Right renal pelvis (tissue), 4 donors: ENCODE measurements at places on chromosomes 2 and 18. TPM values are rescaled to one million over a fixed set of nuclear protein-coding genes. Genes with fewer than 3 reads are reported as not detected.

DNA sequence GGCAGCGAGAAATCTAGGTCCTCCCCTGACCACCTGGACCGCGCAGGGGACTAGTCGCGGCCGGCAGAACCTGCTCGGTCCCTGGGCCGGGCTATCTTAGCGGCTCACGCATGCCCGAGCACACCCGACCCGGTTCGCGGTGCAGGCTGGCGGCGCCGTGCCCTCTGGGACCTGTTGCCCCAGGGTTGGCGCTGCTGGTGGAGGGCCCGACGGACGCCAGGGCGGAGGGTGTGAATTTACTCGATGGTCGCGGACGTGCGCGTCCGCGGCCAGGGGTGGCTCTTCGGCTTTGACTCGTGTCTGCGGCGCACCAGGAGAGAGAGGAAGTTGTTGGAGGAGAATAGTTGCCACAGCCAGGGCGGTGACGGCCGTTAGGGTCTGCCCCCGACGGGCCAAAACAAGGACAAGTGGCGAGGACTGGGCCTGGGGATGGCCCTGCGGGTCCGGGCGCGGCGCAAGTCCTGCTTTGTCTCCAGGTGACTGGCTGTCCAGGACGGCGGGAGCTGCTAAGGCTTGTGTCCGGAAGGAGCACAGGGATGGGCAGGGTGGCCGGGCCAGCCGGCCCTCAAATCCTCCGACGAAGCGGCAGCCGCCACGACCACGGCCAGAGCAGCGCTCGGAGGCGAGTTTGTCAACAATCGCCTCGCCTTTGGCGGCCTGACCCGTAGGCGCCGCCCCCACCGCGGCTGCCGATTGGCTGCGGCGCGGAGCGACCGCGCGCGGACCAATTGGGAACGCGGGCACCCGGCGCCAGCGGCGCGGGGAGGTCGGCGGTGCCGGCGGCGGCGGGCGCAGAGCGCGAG is 1.3 kb downstream of the BCL2L11 start:
- DNase-seq: peak; percentile 80

DNA sequence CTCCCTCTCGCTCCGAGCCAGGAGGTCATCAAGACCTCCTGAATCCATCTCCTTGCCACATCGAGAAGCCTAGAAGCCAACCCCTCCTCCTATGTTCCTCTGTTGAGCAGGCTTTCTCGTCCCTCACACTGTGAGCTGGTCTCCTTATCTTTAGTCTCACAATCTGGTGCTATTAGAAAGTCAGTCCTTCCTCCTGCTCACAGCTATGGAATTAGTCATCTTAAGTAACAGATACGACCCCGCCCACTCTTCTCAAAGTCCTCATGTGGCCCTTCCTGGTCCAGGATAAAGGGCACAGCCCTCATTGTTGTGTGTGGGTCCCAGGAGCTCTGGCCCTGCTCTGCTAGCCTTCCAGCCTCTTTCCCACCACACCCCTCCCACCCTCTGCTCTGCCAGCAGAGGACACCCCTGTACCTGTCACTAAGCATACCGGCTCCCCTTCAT is 41.4 kb upstream of the TRIB2 start:
- DNase-seq: no peak

DNA sequence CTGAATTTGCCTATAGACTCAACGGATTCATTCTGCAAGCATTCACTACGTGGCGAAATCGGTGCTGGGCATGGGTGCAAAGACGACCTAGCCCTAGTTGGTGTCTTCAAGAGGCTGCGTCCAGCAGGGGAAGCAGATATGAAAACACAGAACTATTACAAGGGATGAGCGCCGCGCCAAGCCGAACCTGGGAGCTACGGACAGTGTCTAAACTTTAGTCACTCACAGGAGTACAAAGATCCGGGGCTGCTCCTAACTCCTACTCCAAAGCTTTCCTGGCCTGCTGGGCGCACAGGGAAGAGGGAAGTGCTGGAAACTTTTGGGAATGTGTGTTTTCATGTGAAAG is 732 bp upstream of the ANXA4 start:
- no peak for DNase-seq

GRCh38 chr2:172358691-172359556 is 68.5 kb upstream of the ITGA6 start:
- DNase-seq: no peak

CYP1B1 gene
- 147 TPM for polyA plus RNA-seq

MRPL53 gene
- 48.5 TPM for polyA plus RNA-seq

DNA sequence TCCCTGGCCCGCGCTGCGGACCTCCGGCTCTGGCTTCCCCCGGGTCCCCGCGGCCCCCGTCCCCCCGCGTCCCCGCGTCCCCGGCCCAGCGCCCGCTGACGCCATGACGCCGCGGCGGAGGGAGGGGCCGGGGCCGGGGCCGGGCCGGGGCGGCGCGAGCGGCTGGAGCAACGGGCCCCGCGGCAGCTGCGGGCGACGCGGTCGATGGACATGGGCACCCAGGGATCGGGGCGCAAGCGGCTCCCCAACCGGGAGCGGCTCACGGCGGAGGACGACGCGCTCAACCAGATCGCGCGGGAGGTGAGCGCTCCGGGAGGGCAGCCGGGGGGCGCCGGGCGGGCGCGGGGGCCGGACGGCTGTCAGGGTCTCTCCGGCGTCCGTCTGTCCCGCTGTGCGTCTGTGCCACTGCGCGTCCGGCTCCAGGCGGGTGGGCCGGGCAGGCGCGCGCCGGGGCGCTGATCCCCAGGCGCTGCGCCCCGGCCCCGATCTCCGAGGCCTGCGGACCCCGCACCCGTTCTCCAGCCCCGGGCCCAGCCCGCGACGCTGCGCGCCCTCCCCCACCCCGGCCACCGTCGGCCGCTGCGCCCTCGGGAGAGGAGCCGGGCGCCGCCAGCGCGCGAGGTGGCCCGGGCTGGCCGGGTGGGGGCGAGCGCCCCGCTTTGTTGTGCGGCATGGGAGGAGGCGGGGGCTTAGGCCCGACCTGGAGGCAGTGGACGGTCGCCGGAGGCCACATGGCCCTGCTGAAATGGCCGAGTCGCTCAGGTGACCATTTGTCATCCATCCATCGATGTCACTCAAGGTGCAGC is at the start of gene LRRFIP1:
TSS of gene LRRFIP1 (plus strand) at position 147 of the 806 bp plus-strand sequence. CDS start at position 205, 58 bp downstream.
- DNase-seq: no peak

DNA sequence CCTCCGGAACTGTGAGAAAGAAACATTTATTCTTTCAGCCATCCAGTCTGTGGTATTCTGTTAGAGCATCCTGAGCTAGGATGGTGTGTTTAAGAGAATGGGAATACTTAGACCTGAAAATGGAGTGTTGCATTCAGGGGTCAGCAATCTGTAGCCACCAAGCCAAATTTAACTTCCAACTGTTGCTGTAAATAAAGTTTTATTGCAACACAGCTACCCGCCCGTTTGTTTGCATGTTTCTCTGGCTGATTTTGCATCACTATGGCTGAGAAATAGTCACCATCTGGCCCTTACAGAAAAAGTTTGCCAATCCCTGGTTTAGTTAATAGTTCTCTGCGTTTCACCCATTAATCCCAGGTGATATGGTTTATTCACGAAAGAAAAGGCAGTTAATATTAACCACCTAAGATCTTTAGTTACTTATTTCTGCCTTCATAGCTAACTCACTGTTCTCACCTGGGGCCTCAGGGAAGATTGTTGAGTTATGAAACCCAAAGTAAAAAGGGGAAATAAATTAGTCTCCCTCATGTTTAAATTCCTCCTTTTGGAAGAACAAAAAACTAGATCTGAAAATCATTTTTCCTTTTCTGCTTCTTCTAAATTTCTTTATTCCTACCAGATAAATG is 9.5 kb upstream of the CYS1 start:
- no peak for DNase-seq

DNA sequence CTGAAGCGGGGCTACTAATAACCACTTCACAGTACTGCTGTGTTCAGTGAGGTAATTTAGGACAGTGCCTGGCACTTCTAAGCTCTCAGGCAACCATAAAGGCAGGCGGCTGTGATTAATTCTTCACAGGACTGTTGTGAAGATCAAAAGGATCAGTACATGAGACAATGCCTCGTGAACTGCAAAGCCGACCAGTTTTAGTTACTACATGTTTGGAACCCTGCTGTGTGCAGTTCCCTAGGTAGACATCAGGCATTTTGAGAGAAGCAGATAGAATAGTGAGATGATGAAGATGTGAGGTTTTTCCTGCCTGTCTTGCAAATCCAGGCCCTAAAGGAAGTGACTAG is 19.1 kb downstream of the EFHD1 start:
- DNase-seq: no peak
